Breast epithelium (tissue), 4 donors: ENCODE measurements at places on chromosomes 3 and 15. TPM values are rescaled to one million over a fixed set of nuclear protein-coding genes. Genes with fewer than 3 reads are reported as not detected.

DNA sequence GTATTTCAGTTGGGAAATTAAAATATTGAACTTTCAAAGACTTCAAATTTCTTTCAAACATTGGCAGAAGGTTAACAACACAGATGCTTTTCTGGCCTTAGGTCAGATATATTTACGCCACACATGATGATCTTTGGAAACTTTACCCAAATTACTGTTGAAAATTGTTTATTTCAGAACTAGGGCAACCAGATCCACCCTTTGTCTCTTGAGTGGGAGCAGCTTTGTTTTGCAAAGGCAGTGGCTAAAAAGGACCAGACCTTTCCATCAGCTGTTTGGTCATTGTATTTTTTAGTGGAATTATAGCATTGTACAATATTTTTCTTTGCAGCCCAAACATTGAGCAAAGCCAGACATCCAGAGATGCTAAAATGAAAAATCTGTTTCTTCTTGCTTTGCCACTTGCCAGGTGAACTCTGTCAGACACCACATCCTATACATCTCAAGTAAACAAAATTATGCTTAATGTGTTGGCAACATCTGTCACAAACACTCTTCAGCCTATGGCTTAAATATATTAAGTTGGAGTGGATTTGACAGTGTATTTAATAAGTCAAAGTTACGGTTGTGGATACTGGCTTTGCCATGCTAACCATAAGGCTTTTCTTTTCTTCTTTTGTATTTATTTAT is 651.9 kb downstream of the RBMS3 start:
- H3K36me3 ChIP-seq: no peaks in the 10 kb centered on the region
- H3K27me3 ChIP-seq: no peaks in the 10 kb centered on the region
- no peak overlapping the region for H3K27ac ChIP-seq
- no peak for DNase-seq
- no peaks in the 10 kb centered on the region for H3K4me1 ChIP-seq

- no peak overlapping the region for H3K27ac ChIP-seq
- no peaks in the 10 kb centered on the region for H3K4me1 ChIP-seq
- DNase-seq: no peak
- no peaks in the 10 kb centered on the region for H3K36me3 ChIP-seq
Observed at GRCh38 chr15:20671675-20672074, 130.1 kb upstream of the GOLGA6L6 start.

AADACL2 gene
- total RNA-seq: 0.16 TPM

GRCh38 chr15:74336061-74337005 is 31.1 kb downstream of the CYP11A1 start:
- H3K4me3 ChIP-seq: no peak overlapping the region
- H3K36me3 ChIP-seq: no peaks in the 10 kb centered on the region
- H3K27ac ChIP-seq: no peak overlapping the region
- no peak for DNase-seq
- no peaks in the 10 kb centered on the region for H3K4me1 ChIP-seq

GRCh38 chr3:88150371-88150770 is 612 bp downstream of the C3orf38 start:
- DNase-seq: no peak
- H3K4me3 ChIP-seq: peak overlapping the region; percentile 70
- no peaks in the 10 kb centered on the region for H3K36me3 ChIP-seq
- no peaks in the 10 kb centered on the region for H3K4me1 ChIP-seq

DNA sequence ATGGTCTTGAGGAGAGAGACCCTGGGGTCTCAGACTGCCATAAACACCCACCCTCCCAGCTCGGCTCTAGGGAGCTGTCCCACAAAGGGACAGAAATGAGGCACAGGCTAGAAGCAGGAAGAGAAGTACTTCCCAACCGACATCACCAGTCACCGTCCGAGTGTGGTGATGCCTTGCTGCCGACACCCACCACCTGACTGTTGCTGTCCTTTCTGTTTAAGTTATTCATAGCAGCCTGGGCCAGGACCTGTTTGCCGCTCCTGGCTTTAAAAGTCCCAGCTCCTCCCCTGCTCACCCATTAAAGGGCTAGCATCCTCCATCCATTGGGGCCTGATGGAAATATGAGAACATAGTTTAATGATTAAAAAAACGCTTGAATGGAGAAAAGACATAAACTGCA is 13.2 kb upstream of the SPG11 start:
- H3K4me3 ChIP-seq: no peak overlapping the region
- no peaks in the 10 kb centered on the region for H3K4me1 ChIP-seq
- no peak for DNase-seq
- H3K27ac ChIP-seq: no peak overlapping the region
- no peaks in the 10 kb centered on the region for H3K27me3 ChIP-seq

DNA sequence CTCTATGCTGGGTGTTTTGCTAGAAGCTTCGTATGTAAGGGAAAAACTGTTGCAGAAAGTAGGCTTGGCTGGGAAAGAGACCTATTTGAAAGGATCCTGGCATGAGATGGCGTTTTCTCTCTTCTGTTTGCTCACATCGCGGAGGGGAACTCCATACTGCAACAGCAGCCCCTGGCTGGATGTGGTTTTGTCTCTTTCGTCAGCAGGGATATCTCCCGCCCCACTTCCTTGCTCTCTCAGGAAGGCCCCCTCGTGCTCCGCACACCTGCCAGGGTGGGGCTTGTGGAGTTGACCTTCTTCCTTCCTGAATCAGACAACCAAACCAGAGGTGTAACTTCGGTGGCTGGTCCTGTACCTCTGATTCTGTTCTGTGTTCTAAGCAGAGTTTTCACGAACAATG is 26.4 kb upstream of the MYZAP start:
- no peaks in the 10 kb centered on the region for H3K4me1 ChIP-seq
- H3K27me3 ChIP-seq: no peaks in the 10 kb centered on the region
- DNase-seq: no peak

DNA sequence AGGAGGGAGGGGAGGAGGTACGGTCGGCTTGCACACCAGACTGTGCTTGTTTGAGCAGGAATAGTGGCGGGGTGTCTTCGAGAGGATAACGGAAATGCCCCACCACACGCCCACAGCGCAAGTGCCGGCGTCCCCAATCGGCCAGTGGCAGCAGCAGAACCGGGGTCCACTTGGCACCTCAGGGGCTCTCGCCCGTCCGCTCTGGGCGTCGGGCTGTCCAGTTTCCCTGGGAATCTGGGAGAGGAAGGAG is 53.7 kb downstream of the CCDC54 start:
- H3K36me3 ChIP-seq: no peaks in the 10 kb centered on the region
- H3K4me1 ChIP-seq: no peaks in the 10 kb centered on the region
- peak; percentile 20 for DNase-seq

DNA sequence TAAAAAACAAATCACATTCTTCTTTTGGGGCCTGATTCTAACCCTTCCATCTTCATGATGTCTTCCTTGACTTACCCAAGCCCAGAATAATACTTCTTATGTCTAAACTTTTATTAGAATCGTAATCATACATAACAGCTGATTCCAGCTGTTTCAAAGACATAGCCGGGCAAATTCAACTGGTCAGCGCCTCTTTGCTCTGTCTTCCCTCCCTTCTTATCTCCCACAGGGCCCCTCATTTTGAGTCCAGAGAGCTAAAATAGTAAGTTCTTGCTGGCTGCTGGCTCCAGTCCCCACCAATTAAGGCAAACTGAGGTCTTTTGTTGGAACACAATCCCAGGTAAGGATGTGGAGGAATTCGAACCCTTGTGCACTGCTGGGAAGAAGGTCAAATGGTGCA is 108.6 kb downstream of the ADCY5 start:
- no peak for DNase-seq
- no peaks in the 10 kb centered on the region for H3K27me3 ChIP-seq
- no peak overlapping the region for H3K4me3 ChIP-seq
- H3K36me3 ChIP-seq: no peaks in the 10 kb centered on the region
- H3K4me1 ChIP-seq: no peaks in the 10 kb centered on the region

- no peaks in the 10 kb centered on the region for H3K27me3 ChIP-seq
- H3K27ac ChIP-seq: peak overlapping the region; percentile 50
- no peak for DNase-seq
- no peak overlapping the region for H3K4me3 ChIP-seq
- no peaks in the 10 kb centered on the region for H3K36me3 ChIP-seq
Observed at GRCh38 chr3:124850633-124851032, 36.5 kb downstream of the ITGB5 start.

DNA sequence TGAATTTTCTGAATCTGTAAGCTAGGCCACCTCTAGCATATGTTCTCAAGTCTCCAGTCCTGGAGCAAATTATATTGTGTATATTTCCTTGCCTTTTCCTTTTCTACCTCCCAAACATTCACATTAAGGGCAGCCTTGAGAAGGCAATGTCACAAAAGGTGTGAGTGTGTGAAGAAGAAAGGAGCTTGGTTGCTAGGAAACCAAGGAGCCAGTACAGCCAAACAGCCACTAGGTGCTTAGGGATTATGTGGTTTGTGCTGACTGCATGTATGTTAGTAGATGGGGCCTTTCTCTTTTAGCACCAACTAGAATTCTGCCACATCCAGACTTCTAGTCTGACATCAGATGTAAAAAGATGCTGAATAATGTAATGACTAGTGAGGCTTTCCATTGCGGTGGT is 118.8 kb upstream of the DAZL start:
- no peak overlapping the region for H3K4me3 ChIP-seq
- DNase-seq: no peak

PLA1A gene
- total RNA-seq: 0.59 TPM

GRCh38 chr15:77574521-77575202 is 58.0 kb downstream of the LINGO1 start:
- H3K4me3 ChIP-seq: no peak overlapping the region
- DNase-seq: no peak
- H3K27me3 ChIP-seq: no peaks in the 10 kb centered on the region
- H3K27ac ChIP-seq: no peak overlapping the region
- H3K36me3 ChIP-seq: no peaks in the 10 kb centered on the region

DNA sequence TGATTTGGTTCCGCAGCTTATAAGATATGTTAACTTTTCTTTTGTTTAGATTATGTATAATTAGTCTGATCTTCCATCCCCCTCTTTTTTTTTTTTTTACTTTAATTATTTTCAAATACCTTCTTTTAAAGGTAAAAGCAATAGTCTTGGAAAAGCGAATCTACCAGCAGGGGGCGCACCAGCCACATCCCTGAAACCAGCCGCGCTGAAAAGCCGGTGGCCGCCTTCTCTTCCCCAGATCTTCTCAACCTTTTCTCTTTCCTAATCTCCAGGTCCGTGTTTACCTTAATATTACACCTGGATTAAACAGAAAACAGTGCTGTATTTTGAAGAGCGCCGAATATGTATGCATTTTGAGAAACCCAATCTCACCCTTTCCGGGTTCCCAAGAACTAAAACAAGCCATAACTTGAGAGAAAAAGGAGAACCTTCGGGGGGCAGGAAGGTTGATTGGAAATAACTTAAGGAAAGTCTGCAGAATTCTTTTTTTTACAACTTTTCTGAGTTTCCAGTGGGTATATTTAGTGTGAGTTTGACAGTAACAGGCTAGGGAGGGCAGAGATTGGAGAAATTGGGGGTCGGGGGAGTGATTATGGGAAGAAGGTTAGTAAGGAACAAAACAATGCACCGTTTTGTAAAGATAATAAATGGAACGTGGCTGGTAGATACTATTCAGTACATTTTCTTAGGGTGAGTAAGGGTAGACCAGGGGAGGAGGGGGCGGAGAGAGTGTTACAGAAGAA is 2.0 kb upstream of the SOX2 start:
- DNase-seq: no peak
- no peak overlapping the region for H3K4me3 ChIP-seq
- H3K27me3 ChIP-seq: peaks cover 100% of the 10 kb centered on the region

DNA sequence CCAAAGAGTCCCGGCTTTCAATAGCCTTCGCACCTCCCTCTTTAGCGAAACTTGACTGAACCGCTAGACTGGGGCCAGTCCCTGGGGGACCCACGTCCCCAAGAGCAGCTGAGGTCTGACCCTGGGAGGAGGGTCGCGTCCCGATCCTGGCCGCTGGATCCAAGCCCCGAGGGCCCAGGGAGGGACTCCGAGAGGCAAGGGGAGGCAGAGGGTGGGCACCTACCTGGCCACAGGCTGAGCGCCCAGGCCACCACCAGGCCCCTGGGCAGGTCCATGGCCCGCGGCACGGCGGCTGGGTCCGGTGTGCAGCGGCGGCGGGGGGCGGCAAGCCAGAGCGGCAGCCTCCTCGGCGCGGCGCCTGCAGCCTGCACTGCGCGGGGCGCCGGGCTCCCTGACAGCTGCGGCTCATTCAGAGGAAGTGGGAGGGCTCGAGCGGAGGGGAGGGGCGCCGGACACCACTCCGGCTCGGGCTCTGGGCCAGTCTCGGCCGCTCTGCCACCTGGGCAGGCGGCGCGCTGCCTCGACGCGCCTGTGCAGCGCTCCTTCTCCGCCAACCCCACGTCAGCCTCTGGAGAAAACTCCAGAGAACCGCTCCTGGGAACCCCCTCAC is at the start of gene ITGA11:
Gene ITGA11 (minus strand): TSS at position 372 of the 610 bp plus-strand sequence. CDS start 97 bp downstream, at position 275.
- DNase-seq: peak; percentile 48
- H3K4me1 ChIP-seq: peaks cover 5% of the 10 kb centered on the region
- H3K27ac ChIP-seq: peak within 1 kb of the TSS; percentile 68
- H3K36me3 ChIP-seq: no peaks in the 10 kb centered on the region
- H3K4me3 ChIP-seq: peak within 1 kb of the TSS; percentile 80

SNX33 gene
- total RNA-seq: 42.7 TPM

DNA sequence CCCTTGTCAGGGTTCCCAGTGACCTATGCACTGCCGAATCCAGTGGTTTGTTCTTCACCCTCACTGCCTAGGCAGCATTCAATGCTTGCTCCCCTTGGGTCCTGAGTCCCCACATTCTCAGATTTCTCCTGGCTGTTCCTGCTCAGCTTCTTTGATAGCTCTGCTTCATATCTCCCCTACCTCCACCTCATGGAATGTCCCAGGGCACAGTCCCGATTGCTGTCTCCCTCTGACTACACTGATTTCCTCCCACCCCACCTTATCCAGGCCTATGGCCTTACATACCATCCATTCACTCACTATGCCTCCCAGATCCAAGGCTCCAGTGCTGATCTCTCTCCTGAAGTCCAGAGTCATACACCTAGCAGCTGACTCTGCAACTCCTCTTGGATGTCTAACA is 1.5 kb upstream of the CDHR4 start:
- H3K4me3 ChIP-seq: no peak overlapping the region
- no peaks in the 10 kb centered on the region for H3K27me3 ChIP-seq
- H3K4me1 ChIP-seq: peaks cover 14% of the 10 kb centered on the region
- no peaks in the 10 kb centered on the region for H3K36me3 ChIP-seq
- H3K27ac ChIP-seq: no peak overlapping the region

- no peaks in the 10 kb centered on the region for H3K27me3 ChIP-seq
- no peak overlapping the region for H3K4me3 ChIP-seq
- no peak for DNase-seq
Observed at GRCh38 chr3:34864011-34864410, 775.3 kb upstream of the ARPP21 start.

GRK7 gene
- not detected for total RNA-seq

C2CD4B gene
- 2.5 TPM for total RNA-seq

GRCh38 chr3:34995796-34996430 is 643.4 kb upstream of the ARPP21 start:
- no peak overlapping the region for H3K4me3 ChIP-seq
- no peaks in the 10 kb centered on the region for H3K4me1 ChIP-seq
- H3K27me3 ChIP-seq: no peaks in the 10 kb centered on the region
- no peak overlapping the region for H3K27ac ChIP-seq
- no peak for DNase-seq
- H3K36me3 ChIP-seq: no peaks in the 10 kb centered on the region
